Fibroblast of the aortic adventitia (primary cell): ENCODE measurements at places on chromosomes 6 and 20. TPM values are rescaled to one million over a fixed set of nuclear protein-coding genes. Genes with fewer than 3 reads are reported as not detected.
A peak's percentile ranks its signal among the peaks of the same experiment; 100 is the strongest.

- DNase-seq = peak; percentile 30
These were observed 26.2 kb downstream of the CTCFL start for GRCh38 chr20:57498425-57499400.

DNA sequence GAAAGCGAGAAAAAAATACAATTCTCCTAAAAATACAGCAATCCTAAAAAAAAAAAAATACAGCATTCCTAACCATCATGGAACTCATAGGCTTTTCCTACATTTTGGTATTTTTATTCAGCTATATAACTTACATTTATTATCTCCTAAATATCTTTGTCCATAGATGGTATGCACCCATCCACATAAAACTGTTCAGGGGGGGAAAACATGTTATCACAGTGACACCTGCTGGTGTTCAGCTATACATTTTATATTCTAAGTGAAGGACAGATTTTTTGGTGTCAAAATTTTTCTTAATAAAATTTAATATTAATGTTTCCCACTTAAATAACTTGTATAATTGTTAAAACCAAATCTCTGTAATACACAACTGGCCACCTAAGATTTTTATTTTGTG lies 58.0 kb downstream of the BLOC1S5 start:
- peak; percentile 76 for DNase-seq

- no peak for DNase-seq
These were observed 2.2 kb downstream of the EEF1A2 start for GRCh38 chr20:63496596-63497120.

GRCh38 chr20:35458388-35458787 lies 3.0 kb downstream of the CEP250 start:
- no peak for DNase-seq

- no peak for DNase-seq
These were observed 96.9 kb upstream of the PTPRK start for GRCh38 chr6:128617285-128617684.

DNA sequence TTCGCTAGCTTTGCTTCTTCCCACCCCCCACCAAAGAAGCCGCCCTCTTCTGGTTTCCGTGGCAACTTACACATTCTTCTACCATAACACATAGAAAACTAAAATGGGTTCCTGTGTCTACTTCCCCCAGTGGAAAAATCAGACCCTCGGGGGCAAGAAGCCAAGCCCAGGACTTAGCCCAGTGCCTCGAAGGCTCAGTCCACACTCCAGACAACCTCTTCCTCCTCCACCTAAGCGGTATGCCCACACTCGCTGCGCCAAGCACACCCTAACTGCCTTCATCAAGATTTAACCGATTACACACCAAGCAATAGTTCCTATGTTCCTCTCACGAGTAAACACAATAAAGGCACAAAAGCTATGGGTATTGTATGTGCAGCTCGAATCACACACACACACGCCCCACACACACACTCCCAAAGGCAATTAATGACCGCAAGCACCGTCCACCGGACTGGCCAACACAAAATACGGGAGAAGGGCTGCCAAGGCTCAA lies 537 bp downstream of the PPIL4 start:
- DNase-seq = peak; percentile 76

GRCh38 chr20:46563170-46563859 lies 12.9 kb upstream of the OCSTAMP start:
- DNase-seq = no peak

DNA sequence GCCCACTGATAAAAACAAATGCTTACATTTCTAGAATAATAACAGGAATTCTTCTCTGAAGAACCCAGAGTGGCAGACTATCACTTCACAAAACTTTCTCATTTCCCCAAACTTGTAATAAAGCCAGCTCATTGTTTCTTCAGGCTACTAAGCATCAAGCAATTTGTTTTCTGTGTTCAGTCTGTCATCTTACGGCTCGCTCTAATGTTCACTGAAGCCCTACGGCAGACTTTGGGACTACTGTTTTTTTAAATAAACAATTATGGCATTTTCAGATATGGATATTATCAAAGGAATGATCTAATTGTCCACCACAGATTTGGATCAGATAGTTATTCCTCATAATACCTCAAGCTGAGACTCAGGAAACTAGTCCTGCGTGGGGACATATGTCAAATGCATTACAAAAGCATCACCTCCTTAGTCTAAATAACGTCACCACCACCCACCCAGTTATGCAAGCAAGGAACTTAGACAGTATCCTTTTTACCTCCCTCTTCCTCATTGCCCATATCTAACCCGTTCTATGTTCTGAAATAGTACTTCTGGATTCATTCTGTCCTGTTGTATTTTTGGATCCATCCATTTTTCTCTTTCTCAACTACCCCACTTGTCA lies 415.1 kb downstream of the PLCB1 start:
- peak; percentile 48 for DNase-seq

GRCh38 chr20:48597521-48598302 lies 230.1 kb downstream of the PREX1 start:
- DNase-seq = no peak

DNA sequence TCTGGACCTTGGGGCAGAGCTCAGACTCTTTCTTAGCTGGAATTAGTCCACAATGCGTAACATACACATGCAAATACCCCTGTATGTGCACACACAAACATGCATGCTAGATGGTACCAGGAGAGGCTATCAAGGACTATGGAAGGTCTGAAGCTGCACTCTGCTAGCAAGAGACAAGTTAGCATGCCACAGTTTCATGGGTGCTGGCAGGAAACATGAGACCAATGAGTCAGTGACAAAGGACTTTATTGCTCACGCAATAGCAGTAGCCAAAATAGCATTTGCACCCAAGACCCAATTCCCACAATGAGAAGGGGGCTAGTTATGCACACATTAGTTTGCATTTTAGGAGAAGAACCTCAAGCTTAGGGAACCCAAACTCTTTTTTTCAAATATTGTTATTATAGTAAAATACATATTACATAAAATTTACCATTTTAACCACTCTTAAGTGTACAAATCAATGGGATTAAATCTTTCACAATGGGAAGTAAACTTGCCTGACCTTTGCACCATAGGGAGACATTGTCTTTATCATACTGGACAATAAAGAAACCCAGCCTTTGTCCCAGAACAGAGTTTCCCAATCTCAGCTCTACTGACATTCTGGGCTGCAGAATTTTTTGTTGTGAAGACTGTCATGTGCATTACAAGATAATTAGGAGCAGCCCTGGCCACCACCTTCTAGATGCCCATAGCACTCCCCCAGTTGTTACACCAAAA lies 69.1 kb downstream of the NRSN1 start:
- DNase-seq = no peak

- DNase-seq = peak; percentile 87
These were observed 13.5 kb upstream of the NT5E start for GRCh38 chr6:85436411-85436810.

DNA sequence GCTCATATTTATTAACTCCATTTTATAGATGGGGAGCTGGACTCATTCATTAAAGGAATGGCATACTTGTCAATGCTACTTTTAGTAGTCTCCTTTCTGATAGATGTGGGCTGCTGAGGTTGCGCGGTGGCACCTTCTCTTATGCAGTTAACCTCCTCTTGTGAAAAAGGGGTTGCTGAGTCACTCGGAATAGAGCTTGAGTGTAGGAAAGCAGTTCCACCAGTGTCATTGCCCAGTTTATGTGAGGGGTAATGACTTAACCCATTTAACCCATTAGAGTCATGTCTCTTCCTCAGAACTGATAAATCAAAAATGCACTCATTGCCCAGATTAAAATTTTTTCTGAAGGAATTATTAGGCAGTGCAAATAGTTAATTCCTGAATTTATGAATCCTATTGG lies 6.3 kb downstream of the MAPK14 start:
- peak; percentile 21 for DNase-seq

DNA sequence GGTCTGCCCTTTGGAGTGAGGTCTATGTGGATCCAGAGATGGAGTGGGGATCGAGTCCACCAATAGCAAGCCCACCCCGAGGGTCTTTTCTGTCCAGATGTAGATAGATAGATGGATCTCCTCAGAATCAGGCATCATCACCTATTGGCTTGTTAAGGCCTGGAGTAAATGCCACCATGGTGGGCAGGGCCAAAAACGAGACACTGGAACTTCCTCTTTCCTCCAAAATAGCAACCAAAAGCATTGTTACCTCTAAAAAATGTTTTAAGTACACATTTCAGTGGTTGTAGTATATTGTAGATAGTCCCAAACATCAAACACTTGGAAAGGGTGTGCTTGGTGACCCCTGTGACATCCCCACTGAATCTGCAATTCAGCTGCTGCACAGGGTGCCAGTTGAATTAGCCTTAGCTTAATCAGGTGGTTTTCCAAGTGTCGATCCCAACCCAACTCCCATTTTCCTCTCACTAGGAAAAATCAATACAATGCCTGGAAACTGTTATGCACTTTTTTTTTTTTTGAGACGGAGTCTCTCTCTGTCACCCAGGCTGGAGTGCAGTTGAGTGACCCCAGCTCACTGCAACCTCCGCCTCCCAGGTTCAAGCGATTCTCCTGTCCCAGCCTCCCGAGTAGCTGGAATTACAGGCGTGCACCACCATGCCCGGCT lies 35.0 kb upstream of the NELFCD start:
- DNase-seq = no peak

- DNase-seq = no peak
These were observed 435.3 kb upstream of the SPTLC3 start for GRCh38 chr20:12573442-12573841.

GRCh38 chr6:125219361-125219895 lies 65.9 kb downstream of the TPD52L1 start:
- no peak for DNase-seq

GRCh38 chr6:118632359-118632758 lies 19.0 kb downstream of the CEP85L start:
- DNase-seq = no peak

DNA sequence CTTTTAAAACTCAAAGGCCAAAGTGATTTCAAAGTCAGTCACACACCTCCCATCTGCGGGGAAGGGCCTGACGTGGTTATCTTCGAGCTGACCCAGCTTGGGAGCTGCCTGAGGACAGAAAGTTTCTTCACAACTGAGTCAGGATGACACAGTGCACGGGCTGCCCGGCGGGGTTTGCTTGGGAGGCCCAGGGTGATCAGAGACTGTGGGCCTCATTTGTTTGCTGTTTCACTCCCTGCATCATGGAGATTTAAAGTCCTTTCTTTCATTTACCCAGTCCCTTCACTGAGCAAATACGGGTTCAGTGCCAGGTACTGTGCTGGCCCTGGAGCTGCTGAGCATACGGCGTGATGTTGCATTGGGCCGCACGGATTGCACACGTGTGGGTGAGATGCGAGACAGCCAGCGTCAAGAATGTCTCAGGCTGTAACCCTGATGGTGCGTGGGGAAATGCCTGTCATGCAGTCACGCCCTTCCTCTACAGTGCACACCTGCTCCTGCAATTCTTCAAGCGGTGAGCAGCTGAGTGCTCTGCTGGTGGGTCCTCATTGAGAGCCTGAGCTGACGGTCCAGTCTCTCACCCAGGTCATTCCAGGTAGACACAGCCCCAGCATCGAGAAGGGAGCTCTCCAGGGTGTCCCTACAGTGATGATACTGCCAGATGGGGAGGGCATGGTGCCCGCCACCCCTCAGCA lies 82.7 kb upstream of the PMEPA1 start:
- DNase-seq = no peak

DNA sequence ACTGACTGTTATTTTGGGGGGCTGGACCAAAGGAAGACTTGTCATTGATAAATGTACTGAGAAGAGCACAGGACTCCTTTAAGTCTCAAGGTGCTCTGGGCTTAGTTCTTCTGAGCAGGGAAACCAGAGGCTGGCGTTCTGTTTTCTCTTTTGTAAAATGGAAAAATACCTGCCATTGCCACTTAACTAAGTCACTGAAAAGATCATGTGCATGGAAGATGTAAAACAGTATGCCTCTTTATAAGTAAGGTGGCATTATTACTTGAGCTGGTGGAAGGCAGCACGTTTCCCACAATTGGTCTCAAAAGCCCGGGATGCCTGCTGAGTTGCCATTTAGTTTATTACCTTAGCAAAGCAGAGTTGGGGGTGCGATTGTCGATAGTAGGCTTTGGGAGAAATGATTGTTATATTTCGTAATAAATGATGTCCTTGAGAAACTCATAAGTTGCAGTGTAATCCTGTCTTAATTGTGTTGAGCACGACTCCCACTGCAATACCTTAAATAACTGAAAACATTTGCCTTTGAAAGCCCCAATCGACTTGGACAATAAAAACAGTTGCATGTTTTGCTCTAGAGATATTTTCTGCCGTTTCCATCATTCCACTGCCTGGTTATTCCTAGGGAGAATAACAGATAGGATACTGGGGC lies 3.6 kb downstream of the JARID2 start:
- peak; percentile 38 for DNase-seq

GRCh38 chr20:48406498-48406897 lies 421.3 kb downstream of the PREX1 start:
- DNase-seq = no peak

DNA sequence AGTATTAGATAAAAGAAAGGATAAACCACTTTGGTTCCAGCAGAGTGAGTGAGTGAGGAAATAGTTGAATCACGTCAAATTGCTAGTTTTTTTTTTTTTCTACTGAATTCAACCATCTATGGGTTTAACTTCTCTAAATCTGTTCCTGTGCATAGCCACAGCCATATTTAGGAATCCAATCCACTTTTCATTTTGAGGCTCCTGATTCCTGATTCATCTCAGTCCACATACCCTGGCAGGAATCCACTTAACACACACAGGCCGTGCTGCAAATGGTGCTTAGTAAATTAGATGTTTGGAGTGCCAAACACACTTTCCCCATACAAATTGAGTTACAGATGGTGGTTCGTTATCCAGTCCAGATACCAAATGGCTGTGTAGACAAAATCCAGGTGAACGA lies 220.3 kb downstream of the ALDH8A1 start:
- no peak for DNase-seq

DNA sequence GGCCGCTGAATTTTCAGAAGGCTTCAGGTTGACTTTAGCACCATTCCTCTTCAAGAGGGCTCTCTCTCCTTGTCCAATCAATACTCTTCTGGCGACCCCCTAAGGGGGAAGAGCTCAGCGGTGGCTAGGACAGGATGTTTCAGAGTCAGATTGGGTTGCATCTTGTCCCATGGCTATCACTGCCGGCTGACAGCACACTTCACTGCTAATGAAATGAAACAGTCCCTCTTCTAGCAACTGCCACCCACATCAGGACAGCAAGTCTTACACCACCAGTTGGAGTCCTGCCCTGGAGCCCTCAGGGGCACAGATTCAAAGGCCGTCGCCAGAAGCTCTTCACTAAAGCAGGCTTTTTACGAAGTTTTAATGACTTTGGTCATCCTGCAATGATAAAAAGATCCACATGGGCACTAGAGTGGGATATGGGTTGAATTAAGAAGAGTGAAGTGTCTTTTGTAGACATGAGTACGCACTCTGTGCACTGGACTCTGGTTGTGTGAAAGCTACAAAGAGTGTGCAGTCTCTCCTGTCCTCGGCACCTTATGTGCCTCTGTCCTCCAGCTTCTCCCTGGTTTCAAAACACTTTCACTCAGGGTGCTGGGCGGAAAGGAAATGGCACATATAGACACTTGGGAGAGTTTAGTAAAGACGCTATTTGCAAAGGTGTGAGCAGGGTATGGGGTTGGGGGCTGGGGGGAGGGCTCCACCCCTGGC lies 66.1 kb upstream of the SLC22A16 start:
- DNase-seq = peak; percentile 28

The DAAM2 gene
- 3.4 and 11.5 TPM in 2 replicates for total RNA-seq

The WFDC12 gene
- total RNA-seq = not detected in 2 replicates

The OR2B6 gene
- not detected in 2 replicates for total RNA-seq

The PAK5 gene
- 0.16 TPM in 1 of 2 replicates, not detected in the other for total RNA-seq

The BPIFB1 gene
- total RNA-seq = not detected in 2 replicates

The C6orf163 gene
- 3.9 and 5.2 TPM in 2 replicates for total RNA-seq

The AHCY gene
- total RNA-seq = 29.3 and 88.3 TPM in 2 replicates

The PRPH2 gene
- 0.72 and 1.3 TPM in 2 replicates for total RNA-seq
